ENCODE measurements at places on chromosomes 2 and 18.

DNA sequence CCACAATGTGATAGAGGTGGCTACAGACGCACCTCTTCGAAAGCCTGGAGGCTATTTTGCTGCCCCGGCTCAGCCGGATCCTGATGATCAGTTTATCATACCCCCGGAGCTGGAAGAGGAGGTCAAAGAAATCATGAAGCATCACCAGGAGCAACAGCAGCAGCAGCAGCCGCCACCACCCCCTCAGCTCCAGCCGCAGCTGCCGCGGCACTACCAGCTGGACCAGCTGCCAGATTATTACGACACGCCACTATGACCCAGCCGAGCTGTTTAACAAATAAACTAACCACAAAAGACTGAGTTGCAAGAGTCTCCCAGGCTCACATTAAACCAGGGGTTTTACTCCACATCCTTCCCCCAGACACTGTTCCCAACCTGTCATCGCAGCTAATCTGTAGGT lies 263.8 kb downstream of the PHLPP1 start:
- no peak for DNase-seq

- no peak for DNase-seq
Observed at GRCh38 chr18:21090680-21091079, 20.9 kb downstream of the ROCK1 start.

GRCh38 chr18:53536908-53537307 lies 687.6 kb downstream of the MBD2 start:
- no peak for DNase-seq

GRCh38 chr18:73653827-73654226 lies 493.8 kb downstream of the FBXO15 start:
- no peak for DNase-seq

GRCh38 chr2:107569496-107569895 lies 257.2 kb upstream of the RGPD4 start:
- DNase-seq: no peak

DNA sequence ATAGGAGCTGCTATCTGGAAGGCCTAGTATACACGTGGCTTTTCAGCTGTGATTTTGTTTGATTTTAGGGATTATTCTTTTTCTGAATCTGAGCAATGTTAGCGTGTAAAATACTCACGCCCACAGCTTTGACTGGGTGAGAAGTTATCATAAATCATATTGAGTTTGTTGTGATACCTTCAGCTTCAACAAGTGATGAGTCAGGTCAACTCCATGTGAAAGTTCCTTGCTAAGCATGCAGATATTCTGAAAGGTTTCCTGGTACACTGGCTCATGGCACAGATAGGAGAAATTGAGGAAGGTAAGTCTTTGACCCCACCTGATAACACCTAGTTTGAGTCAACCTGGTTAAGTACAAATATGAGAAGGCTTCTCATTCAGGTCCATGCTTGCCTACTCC lies at the start of gene GKN1:
GKN1 (plus strand) TSS at position 386 of the 400 bp plus-strand sequence. CDS start 42 bp downstream, outside the sequence.
- no peak for DNase-seq

- no peak for DNase-seq
Observed at GRCh38 chr18:5455674-5456073, 88.1 kb downstream of the EPB41L3 start.

DNA sequence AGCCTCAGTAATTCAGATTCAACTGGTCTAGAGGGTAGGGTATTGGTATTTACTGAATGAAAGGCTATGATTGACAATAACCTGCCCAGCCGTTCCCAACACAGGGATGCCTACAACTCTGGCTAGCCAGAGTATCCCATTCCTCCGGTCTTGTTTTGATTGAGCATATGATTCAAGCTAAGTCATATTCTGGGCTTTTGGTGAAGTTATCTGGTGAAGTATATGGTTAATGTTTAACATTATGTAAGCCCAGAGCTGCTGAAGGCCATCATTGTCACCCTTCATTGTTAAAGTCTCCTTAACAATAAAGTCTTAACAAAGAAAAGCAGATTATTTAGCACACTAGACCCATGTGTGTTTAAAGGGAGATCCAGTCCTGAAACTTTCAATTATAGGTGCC lies 152.6 kb downstream of the EXOC6B start:
- DNase-seq: no peak

- no peak for DNase-seq
Observed at GRCh38 chr2:22487541-22487940, 897.4 kb upstream of the KLHL29 start.
